NCI-H146 (cell line): ENCODE measurements at places on chromosomes 6 and 20.

DNA sequence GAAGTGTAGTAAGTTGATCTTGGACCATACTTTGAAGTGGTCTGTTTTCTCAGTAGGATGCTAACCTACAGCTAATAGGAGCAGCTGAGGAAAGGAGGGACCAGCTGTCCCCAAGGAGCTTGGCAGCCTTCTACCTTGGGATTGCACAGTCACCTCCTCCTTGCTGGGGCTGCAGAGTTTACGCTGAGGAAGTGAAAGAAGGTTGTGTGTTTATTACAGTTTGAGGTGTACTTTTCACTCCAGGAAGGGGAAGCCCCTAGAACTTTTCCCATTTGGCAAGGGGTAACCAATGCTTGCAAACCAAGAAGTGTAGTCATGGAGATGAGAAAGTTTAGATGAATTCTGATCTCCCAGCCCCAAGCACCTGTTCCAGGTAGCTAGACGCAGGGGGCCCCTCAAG lies 58.8 kb downstream of the BMP6 start:
- DNase-seq: no peak

DNA sequence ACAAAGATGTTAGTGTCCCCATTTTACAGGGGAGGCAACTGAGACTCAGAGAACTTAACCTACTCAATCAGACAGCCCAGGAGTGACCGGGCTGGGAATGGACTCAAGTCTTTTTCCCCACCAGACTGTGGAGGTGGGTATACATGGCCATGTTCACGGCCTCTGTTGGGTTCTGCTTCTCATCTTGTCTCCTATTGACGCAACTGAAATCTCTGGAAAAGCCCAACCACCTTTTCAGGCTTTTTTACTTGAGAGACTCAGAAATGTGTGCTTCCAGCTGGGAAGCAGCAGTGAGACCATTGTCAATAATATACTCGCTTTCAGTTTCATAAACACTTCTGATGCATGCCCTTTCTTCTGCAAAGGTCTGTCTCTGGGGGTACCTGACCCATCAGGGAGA lies 70.7 kb downstream of the SOBP start:
- DNase-seq: peak; percentile 33

- no peak for DNase-seq
Observed at GRCh38 chr6:151805286-151805840, 2.1 kb upstream of the ESR1 start.

- DNase-seq: no peak
Observed at GRCh38 chr6:140789466-140789865, 1343.3 kb upstream of the GJE1 start.
